ENCODE measurements at places on chromosomes 5 and 9. TPM values are rescaled to one million over a fixed set of nuclear protein-coding genes. Genes with fewer than 3 reads are reported as not detected.

ALDH7A1 gene
- total RNA-seq = 25.3 TPM

PHF19 gene
- 62.3 TPM for total RNA-seq

HSPA4 gene
- 56.1 TPM for total RNA-seq

PKD2L2 gene
- total RNA-seq = not detected

DDX4 gene
- not detected for total RNA-seq

RNF208 gene
- 2.2 TPM for total RNA-seq

SLC35D2 gene
- total RNA-seq = 22.0 TPM

UNC5A gene
- total RNA-seq = not detected

OR1J2 gene
- total RNA-seq = not detected

ACOT12 gene
- 0.45 TPM for total RNA-seq

SEMA5A gene
- total RNA-seq = 21.8 TPM

B4GALT7 gene
- total RNA-seq = 18.9 TPM

MOB3B gene
- total RNA-seq = 9.0 TPM

TAL2 gene
- total RNA-seq = not detected

OBP2B gene
- not detected for total RNA-seq

CER1 gene
- 0.29 TPM for total RNA-seq

FAM13B gene
- 66.5 TPM for total RNA-seq

ARL10 gene
- 32.4 TPM for total RNA-seq

PCDHB6 gene
- total RNA-seq = 1.9 TPM

NAIP gene
- 84.5 TPM for total RNA-seq

PHPT1 gene
- 84.1 TPM for total RNA-seq

NUDT2 gene
- 13.6 TPM for total RNA-seq

NADK2 gene
- total RNA-seq = 26.6 TPM

ROR2 gene
- 1.6 TPM for total RNA-seq

PRUNE2 gene
- total RNA-seq = 558 TPM

PCDHA2 gene
- total RNA-seq = 0.13 TPM

KIF4B gene
- 0.09 TPM for total RNA-seq

BARHL1 gene
- total RNA-seq = not detected

GPR150 gene
- total RNA-seq = 0.23 TPM

AFAP1L1 gene
- total RNA-seq = 12.3 TPM

SLC6A18 gene
- not detected for total RNA-seq

MYOT gene
- 4.0 TPM for total RNA-seq

ADAMTS13 gene
- total RNA-seq = 1.3 TPM

Measured in aorta (tissue), 5 donors.